ENCODE measurements at places on chromosomes 6 and 20.

DNA sequence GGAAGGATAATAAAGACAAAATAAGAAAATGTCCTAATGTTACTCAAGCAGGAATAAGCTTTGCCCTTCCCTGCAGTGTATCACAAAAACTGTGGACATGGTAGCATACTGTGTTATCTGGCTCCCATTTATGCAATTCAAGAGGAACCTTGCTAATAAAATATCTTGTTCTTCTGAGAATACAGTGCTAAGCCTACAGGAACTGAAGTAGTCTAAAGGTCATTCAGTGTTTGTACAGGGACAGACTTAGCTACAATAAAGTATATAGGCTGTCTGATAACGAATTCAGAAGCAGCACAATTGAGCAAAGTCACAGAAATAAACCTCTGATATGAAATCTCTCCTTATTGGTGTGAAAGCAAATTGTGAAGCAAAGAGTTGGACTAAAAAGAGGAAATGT is 59.6 kb upstream of the SDHAF4 start:
- DNase-seq = no peak

GRCh38 chr6:1348675-1349074 is 36.8 kb downstream of the FOXQ1 start:
- no peak for DNase-seq

DNA sequence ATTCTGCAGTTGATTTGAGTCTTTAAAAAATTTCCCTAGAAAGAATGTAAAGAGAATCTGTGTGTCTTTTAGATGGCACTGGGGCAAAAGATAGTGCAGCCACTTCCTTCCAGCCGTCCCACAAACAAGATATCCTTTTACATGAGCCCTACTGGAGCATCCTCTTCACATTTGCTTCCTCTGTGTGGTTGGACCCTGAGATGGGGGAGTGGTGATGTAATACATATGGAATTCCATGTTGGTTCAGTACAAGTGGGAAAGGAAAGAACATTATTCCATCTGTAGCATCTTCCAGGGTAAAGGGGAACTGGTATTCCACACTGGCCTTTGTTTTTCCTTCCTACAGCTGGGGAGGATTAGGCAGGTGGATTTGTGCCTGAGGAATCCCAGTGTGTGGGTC is 78.9 kb upstream of the ISM1 start:
- no peak for DNase-seq

DNA sequence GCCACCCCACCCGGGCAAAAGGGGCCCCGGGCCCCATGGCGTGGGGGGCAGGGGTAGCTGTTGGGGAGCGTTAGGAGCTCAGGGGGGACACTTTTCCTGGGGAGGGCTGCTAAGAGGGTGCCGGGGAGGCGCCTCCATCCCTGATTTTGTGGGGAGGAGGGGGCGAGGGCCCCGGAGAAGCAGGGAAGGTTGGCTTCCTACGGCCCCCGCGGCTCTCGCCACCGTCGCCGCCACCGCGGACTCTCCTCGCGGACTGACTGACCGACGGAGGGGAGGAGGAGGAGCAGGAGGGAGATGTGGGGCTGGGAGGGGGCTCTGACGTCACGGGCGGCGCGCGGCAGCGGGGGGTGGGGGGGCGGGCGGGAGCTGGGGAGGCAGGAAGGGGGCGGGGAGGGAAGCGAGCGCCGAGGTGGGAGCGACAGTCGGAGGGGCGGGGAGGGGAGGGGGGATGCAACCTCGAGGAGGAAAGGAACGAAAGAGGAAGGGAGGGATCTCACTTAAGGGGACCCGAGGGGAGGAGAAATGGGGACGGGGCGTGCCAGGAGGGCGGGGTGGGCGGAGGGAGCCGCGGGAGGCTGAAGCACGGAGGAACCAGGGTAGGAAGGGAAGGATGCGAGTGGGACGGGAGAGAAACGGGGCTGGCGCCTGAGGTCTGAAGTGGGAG is 5.1 kb downstream of the GABBR1 start:
- peak; percentile 68 for DNase-seq

DNA sequence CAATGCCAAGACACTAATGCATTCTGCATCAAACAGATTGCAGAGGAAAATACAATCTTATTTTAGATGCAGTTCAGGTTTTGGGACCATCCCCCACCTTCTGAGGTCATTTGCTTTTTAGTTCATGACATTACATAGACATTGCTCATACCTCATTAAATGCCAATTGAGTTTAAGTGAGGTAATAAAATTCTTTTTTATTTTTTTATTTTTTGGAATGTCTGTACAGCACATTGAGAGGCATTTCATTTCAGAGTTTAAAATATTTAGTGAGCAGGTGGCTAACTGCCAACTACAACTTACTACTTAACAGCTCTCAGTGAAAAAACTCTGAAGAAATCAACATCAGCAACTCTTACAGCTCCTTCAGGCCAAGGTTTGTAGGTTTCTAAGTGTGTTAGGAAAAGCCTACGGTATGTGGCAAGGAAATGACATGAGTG is 482.2 kb upstream of the RNF217 start:
- no peak for DNase-seq

DNA sequence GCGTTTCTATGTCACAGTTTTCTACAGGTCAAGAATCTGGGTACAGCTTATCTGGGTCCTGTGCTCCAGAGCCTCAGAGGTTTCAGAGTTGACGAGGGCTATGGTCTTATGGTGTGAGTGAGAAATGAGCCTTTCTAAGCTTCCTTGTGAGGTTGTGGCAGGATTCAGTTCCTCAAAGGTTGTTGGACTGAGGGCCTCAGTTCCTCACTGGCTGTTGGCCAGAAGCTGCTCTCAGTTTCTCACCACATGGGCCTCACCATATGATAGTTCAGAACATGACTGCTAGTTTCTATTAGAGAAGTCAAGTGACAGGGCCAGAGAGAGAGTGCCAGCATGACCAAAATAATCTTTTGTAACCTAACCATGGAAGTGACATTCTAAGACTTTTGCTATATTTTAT is 96.1 kb downstream of the NUS1 start:
- DNase-seq = no peak

- DNase-seq = peak; percentile 60
These were observed 101.8 kb upstream of the PREP start for GRCh38 chr6:105504706-105505105.

GRCh38 chr6:47241742-47242482 is 67.8 kb downstream of the TNFRSF21 start:
- DNase-seq = peak; percentile 89

DNA sequence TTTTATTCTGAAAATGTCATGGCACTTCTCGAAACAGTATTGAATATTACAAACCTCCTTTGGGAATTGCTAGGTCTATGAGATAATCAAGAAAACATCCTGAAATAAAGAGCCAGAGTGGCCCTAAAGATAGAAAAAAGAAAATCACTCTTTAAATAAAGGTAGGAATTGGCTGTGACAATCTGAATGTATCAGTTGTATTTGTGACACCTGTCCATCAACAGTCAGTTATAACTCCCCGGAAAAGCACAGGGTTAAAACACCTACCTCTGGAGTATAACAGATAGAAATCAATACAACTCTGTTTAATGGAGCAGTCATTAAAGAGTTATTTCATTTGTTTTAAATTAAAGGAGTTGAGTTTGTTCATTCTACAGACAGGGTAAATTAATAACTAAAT is 21.2 kb downstream of the RNF24 start:
- DNase-seq = no peak

- DNase-seq = peak; percentile 65
These were observed 1066.8 kb upstream of the CITED2 start for GRCh38 chr6:140441256-140441655.

GRCh38 chr6:20349225-20349624 is 52.5 kb upstream of the E2F3 start:
- DNase-seq = no peak

DNA sequence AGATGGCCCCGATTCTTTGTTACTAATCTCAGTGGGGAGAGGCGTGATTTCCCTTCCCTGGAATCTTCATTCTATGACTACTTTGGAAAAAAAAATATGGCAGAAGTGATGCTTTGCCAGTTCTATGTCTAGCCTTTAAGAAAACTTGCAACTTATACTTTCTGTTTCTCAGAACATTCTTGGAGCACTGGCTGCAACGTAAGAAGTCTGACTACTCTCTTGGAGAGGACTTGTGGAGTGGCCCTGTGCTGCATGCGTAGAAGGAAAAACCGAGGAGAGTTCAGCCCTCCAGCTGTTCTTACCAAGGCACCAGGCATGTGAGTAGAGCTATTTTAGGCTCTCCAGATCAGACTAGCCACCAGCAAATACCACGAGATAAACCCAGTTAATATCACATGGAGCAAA is 77.6 kb upstream of the STXBP5 start:
- DNase-seq = no peak

DNA sequence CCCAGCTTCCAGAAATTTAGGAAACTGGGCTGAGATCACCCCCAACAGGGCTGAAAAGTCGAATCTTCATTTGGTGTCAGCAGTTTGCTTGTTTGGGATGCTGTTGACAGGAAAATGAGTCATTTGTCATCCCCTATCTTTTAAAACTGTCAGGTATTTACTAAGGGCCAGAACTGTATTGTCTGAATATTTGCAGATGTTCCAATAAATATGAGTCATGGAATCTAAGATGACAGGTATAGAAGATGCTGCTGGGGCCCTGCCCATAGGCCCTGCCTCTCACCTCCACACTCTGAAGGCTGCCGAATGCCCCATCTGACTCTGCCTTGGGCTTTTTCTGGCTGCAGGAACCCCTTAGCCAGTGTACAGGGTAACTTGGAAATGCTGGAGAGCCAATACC is 3.9 kb downstream of the ETV7 start:
- DNase-seq = no peak

GRCh38 chr6:42564506-42564825 is 637 bp downstream of the UBR2 start:
- no peak for DNase-seq

- peak; percentile 42 for DNase-seq
These were observed 67.5 kb upstream of the COL21A1 start for GRCh38 chr6:56314683-56315523.

DNA sequence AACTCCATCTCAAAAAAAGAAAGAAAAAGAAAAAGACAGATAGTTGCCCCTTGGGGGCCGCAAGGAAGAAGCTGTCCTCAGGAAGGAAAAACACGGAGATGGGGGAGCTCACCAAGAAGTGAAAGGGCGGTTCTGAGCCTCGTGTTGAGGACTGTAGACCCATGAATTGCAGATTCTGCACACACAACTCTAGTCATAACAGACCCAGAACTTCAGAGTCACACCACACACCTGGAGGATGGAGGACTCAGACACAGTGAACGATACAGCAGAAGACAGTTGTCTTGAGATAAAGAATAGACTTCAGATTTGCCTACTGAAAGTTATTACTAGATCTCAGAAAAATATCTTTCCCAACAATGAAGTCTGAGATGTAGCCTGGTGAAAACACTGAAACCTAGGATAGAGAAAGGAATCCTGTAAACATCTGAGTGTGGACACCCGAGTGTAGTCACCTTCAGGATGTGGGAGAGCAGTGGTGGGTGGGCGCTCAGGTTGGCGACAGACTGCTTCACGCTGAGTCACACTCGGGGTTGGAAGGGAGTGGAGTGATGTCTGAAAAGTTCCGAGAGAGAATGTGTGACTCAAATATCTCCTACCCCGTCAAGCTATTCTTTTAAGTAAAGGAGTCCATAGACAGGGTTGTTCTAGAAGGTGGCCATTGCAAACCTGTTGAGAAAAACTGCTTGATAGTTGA is 88.1 kb downstream of the MAP3K4 start:
- DNase-seq = no peak

- DNase-seq = no peak
These were observed 21.4 kb downstream of the GSTA2 start for GRCh38 chr6:52741872-52742271.

GRCh38 chr6:24099181-24099580 is 26.8 kb upstream of the NRSN1 start:
- no peak for DNase-seq

DNA sequence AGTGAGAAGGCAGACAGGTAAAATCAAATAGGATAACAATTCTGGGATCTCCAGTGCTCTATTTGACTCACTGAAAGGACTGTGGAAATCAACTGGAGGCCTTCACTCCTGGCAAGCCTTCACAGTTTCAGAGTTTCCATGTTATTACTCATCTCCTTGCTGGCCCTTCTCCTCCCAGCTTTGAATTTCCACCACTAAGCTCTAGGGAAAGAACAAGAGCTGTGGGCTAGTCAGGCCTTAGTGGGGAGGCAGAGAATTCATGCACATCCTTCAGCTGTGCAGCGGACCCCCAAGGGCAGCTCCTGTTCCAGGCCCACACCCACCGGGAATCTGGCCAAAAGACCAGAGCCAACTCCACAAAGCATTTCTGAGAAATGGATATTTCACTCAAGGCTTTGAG is 26.0 kb downstream of the MYLIP start:
- DNase-seq = no peak

DNA sequence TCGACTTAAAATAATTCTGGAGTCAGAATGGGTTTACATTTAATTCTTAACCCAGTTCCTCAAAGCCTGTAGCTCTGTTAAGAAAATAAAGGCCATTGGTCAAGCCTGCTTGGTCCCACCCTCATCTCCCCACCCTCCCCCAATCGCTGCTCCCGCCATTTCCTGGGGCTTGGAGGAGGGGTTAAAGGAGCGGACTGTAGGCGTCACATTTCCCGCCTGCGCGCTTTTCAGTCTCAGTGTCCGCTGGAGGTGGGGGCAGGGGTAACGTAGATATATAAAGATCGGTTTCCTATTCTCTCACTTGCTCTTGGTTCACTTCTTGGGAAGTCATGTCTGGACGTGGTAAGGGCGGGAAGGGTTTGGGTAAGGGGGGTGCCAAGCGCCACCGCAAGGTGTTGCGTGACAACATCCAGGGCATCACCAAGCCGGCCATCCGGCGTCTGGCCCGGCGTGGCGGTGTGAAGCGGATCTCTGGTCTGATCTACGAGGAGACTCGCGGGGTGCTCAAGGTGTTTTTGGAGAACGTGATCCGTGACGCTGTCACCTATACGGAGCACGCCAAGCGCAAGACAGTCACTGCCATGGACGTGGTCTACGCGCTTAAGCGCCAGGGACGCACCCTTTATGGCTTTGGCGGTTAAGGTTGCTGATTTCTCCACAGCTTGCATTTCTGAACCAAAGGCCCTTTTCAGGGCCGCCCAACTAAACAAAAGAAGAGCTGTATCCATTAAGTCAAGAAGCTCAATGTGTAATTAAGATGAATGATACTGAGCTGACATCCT is 58.9 kb downstream of the TRIM38 start:
- peak; percentile 99 for DNase-seq

DNA sequence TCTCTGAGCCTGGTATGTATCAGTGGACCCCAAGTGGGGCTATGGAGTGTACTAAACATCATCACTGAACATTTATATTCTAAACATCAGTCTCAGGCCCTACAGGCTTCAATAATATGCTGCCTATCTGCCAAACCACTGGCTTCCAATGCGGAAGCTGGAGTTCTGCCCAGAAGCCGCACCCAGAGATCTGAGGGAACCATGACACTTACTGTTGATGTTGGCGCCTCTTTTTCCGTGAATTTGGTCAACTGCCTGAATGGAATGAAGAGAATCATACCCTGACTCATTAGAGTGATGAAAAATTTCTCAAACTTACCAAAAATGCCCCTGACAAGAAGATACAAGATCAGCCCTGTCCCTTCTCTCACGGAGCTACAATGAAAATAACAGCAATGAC is 66.2 kb downstream of the SLC22A23 start:
- no peak for DNase-seq

GRCh38 chr20:53223626-53224172 is 251.5 kb downstream of the TSHZ2 start:
- DNase-seq = no peak

GRCh38 chr20:905396-905961 is 10.7 kb downstream of the ANGPT4 start:
- DNase-seq = no peak

GRCh38 chr6:16108921-16109658 is 19.8 kb upstream of the MYLIP start:
- no peak for DNase-seq

GRCh38 chr6:124671324-124671723 is 290.9 kb upstream of the RNF217 start:
- DNase-seq = peak; percentile 21

Measured in G401 (cell line).